ENCODE measurements at places on chromosomes 1 and 21.

GRCh38 chr1:89444791-89445190, 79.8 kb upstream of the LRRC8B start:
- no peak for DNase-seq

DNA sequence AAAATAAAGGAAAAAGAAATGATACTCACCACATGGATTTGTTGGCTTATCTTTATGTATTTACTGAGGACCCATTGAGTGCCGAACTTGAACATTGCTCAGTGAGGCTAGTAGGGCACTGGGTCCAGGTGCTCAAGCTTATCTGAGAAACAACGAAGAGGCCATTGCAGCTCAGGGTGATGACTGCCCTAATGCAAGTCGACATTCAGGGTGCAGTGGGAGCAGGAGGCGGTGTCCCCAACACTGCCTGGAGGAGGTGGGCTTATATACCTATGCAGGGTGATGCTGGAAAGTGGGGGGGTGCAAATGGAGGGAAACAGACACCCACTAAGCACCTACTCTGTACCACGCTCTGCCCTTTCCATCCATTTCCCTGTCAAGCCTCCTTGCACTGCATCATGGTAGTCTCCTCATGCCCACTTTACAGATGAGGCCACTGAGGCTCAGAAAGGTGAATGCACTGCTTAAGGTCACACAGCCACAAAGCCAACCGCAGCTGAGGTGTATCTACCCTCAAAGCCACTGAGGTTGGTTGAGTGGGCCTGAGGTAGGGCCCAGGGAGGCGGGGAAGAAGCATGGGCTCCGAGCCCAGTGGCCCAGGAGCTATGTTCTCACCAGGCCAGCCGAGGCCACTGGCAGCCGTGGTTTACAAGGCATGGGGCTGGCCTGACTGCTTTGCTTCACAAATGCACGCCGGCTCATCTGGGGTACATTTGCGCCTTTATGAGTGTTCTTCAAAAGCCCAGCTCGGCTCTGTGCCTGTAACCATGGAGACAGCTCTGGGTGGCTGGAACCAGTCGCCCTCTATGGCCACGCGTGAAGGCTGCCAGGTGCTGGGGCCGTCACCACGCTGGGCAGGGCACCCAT, 103.8 kb downstream of the EPHB2 start:
- no peak for DNase-seq

DNA sequence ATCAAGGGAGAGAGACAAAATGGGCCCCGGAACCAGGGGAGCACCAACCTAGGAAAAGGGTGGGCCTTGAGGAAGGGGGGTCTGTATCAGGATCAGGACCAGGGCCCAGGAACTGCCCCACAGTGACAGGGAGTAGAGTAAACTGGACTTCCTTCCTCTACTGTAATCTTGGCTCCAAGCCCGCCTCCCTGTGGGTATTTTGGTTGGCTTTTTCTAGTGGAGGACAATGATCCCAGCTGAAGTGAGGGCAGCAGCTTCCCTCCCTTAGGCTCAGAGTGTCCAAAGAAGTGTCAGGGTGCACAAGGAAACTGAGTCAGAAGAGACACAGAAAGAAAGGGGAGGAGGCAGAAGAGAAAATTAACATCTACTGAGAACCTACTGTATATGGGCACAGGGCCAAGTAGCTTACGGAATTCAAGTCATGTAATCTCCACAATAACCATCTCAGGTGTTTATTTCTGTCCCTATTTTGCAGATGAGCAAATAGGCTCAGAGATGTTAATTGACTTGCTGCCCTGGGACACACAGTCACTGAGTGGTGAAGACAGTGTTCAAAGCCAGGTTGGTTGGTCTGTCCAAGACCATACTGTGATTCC, 4.8 kb downstream of the UBQLN4 start:
- no peak for DNase-seq

GRCh38 chr1:37509181-37509580, 5.4 kb downstream of the MEAF6 start:
- no peak for DNase-seq

DNA sequence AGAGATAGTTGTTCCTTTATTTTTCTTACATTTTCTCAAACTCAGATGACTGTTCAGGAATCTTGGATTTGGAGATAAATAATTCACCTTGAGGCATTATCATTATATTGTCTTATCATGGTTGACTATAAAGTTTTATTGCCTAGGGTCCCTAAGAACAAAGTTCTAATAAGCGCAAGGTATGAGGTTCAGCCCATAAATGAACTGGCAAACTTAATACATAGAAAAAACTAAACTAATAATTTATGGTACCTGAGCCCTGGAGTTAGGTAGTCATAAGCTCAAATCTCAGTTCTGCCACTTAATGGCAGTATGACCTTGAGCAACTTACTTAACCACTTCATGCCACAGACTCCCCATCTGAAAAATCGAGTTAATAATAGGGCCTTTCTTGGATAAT, 334.0 kb upstream of the PBX1 start:
- DNase-seq, result no peak

DNA sequence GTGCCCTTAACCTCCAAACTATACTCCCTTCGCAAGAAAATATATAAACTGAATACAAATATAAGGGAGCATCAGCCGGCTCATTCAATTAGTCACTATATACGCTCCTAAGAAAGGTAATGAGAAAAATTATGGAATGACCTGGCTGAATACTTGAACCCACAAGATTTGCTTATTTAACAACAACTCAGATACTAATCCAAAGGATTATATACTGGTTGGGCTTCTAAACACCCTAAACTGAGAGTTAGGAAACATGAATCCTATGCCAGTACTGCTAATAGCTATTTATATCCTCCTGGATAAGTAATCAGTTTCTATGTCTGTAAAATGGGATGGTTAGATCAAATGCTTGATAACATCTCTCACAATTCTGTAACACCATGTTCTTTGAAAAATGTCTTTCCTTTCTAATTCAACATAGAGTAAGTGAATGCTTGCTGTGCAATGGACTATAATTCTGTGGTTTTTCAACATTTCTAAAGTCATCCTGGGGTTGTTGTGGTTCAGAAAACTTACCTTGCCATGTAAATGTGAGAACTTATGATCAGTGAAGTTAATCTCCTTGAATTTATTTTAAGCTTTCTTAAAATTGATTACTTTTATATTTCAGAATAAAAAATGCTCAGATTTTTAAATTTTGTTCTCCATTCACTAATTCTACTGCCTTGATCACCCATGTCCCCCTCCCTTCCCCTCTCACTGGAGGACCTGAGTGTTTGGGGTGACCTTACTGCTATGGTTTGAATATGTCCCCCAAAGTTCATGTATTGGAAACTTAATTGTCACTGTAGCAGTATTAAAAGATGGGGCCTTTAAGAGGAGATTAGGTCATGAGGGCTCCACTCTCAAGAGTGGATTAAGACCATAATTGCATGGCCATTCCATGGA, 14.5 kb downstream of the DUSP10 start:
- DNase-seq, result no peak

- no peak for DNase-seq
Measured at GRCh38 chr1:51953079-51953478, 37.4 kb downstream of the RAB3B start.

DNA sequence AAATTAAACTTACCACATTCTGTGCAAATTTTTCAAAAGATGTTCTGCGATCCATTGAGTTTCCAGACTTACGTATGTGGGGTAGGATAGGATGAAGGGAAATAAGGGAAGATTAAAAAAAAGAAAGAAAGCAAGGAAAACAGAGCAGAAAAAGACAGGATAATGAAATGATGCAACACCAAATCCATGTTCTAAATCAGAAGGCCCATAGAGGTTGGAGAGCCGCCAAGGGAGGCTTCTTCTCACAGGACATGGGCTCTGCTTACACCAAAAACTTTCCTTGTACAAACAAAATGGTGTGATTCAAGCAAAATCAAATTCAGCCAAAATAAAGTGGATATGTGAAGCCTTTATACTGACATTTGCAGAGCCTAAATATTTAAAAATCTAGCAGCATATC, 189.5 kb upstream of the GREM2 start:
- no peak for DNase-seq

DNA sequence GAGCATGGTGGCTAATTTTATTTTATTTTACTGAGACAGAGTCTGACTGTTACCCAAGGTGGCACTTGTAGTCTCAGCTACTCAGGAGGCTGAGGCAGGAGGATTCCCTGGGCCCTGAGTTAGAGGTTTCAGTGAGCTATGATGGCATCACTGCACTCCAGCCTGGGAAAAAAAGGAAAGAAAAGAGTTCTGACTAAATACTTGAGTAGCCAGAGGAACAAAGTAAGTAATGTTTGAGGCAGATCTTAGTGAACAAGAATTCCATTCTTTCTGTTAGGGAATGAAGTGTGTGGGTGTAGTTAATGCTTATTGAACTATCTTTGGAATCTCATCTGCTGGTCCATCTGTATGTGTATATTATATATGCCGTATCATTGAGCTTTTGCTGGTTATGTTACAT, 13.1 kb upstream of the EVI5 start:
- DNase-seq, result no peak

- DNase-seq, result no peak
Measured at GRCh38 chr1:59013276-59013927, 229.6 kb upstream of the JUN start.

GRCh38 chr1:178037510-178038253, 56.2 kb upstream of the RASAL2 start:
- DNase-seq, result no peak

DNA sequence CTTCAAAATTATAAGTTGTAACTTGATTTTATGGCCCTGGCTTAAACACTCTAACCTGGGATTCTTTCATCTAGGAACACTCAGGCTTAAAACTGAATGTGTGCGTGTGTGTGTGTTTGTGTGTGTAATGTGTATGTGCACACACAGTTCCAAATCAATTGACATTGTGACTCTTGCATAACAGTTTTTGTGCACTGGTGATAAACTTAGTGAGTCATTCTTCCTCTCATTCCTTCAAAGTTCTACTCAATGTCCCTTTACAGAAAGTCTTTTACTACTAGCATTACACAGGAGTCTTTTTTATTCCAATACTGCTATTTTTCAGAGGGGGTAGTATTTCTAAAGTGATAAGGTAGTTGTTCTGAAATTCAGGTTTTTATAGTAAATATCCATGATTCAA, 943.6 kb downstream of the KCNT2 start:
- no peak for DNase-seq

DNA sequence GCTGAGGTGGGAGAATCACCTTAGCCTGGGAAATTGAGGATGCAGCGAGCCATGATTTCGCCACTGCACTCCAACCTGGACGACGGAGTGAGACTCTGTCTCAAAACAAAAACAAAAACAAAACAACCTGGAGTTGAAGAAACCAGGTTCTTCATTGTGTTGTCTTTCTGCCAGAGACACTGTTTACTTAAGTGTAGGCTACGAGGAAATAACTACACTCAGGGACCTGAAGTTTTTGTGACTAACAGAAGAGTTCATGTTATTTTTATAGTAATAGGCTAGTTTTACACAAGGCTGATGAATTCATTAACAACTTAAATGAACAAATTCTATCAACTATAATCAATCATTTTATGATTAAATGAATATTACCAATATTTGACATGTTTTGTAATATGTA, 98.5 kb upstream of the MPC2 start:
- DNase-seq, result no peak

DNA sequence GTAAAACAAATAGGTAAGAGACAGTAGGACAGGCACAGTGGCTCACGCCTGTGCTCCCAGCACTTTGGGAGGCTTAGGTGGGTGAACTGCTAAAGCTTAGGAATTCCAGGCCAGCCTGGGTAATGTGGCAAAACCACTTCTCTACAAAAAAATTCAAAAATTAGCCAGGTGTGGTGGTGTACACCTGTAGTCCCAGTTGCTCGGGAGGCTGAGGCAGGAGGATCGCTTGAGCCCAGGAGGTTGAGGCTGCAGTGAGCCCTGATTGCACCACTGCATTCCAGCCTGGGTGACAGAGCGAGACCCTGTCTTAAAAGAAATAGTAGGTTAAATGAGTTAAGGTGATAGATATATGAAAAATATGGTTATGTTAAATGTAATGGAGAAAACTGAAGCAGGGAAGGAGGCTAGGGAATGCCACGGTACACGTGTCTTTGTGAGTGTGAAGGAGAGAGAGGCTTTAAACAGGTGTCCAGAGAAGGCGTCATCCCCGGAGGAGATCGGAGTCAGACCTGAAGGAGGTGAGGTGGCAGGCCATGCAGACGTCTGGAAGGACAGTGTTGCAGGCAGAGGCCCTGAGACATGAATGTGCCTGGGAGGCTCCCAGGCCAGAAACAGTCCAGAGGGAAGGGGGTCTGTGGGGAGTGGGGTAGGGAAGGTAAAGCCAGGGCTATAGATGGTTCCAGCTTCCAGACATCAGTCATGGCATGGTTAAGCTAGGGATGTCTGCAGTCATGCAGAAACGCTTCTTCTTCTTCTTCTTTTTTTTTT, 7.2 kb upstream of the RIPPLY3 start:
- DNase-seq, result no peak

GRCh38 chr1:2255047-2255419, 26.9 kb downstream of the SKI start:
- no peak for DNase-seq

DNA sequence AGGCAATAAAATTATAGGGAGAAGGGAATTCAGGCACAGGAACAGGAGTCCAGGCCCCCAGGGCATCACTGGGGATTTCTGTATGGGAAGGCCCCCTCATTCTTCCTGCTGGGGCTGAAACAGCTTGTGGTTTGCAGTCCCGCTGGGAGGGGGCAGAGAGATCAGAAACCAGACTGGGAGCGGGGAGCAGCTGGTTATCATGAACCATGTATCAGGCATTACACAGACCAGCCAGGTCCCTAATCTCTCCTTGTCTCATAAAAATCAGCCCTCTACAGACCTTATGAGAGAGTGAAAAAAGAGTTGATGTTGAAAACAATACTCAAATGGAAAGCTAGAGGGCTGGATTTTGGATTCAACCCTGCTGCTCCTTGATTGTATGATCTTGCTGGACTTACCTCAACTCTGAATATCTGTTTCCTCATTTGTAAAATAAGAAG, 93.4 kb upstream of the F3 start:
- DNase-seq, result no peak

- no peak for DNase-seq
Measured at GRCh38 chr1:14027099-14027498, 327.1 kb downstream of the PRDM2 start.

- DNase-seq, result no peak
Measured at GRCh38 chr1:5244631-5245285, 590.3 kb downstream of the AJAP1 start.

GRCh38 chr1:210293171-210293607, 35.5 kb upstream of the HHAT start:
- DNase-seq, result no peak

GRCh38 chr1:24337455-24337854, 18.3 kb downstream of the GRHL3 start:
- DNase-seq, result no peak

- no peak for DNase-seq
Measured at GRCh38 chr21:39900491-39900890, 33.3 kb downstream of the PCP4 start.

DNA sequence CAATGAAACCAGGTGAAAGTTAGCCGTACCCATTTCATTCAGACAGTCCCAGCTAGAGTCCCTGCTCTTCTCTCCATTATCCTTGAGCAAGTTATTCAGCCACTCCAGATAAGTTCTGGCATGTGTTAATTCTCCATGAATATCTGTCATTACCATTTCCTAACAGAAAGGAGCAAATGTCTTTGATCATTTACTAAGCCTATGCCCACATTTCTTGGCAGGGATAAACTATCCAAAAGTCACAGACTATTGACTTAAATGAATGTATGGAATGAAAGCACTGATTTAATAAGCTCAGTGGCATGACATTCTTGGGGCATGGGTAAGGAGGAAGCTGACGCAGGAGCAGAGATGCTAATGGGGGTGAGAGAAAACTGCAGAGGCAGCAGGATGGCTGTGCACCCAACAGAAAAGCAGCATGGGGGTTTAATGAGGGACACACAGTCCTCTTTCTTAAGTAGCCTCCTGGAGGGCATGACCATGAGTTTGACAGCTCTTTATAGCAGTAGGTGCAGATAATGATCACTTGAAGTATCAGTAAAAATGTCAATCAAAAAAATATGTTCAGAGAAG, 17.6 kb upstream of the DHCR24 start:
- no peak for DNase-seq
